ENCODE measurements at places on chromosomes 2 and 18. TPM values are rescaled to one million over a fixed set of nuclear protein-coding genes. Genes with fewer than 3 reads are reported as not detected.

DNA sequence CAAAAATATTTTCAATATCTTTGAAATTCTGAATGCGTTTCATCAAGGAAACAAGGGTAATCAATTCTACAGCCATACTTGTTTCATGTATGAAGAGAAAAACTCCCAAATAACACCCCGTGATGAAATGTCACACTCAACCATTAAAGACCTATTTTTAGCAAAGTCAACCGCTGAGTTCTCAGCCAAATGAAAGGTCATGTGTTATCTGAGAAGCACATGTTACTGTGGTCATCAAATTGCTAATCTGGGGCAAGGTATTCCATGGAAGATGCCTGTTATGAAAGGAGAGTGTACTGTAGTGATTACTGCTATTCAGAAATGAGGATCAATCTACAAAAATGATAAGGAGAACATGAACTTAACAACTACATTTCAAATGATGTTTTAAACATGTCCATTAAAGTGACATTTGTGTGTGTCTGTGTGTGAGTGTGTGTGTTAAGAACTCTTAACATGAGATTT is 126.7 kb downstream of the BCL2 start:
- DNase-seq = no peak

DNA sequence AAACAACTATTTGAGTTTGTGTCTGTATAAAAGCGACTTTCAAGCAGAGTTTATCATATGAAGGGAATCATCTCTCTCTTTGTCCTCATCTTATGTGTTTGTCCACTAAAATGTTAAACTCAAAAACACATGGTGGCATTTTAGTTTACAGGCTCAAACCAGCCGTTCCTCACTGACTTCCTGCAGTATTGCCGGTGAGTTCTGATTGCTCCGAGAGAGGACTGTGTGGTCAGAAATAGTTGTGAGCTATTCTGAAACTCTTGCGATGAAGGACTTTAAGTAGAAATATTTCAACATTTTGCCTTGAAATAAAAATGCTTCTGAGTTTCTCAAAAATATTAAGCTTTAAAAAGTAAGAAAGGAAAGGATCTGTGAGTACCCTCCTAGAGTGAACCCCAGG is 163.2 kb upstream of the CAVIN2 start:
- DNase-seq = no peak

- DNase-seq = no peak
These were observed 122.1 kb downstream of the RPIA start for GRCh38 chr2:88813612-88814011.

DNA sequence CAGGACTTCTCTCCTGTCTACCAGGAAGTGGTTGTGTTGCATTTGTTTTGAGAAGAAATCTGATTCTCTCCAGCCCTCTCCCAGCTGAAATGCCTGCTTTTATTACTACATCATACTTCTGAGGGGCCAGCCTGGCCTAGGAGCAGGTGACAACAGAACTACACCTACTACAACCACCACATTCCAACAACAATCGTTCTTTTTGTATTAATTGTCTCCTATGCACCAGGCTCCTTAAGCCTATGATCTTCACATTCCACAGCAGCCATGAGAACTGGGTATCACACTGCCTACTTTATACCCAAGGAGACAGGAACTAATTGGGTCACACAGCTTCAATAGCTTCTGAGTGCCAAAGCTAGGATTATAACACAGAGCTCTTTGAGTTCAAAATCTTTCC is 167.7 kb downstream of the TDRD15 start:
- DNase-seq = no peak

The TMEM37 gene
- total RNA-seq = 5.4 TPM

Measured in right atrium auricular region (tissue), 2 donors.